ENCODE measurements at places on chromosomes 3 and 15.

- no peak for DNase-seq
- H3K27ac ChIP-seq: no peak overlapping the region
- no peaks in the 10 kb centered on the region for H3K36me3 ChIP-seq
- H3K4me1 ChIP-seq: peaks cover 2% of the 10 kb centered on the region
- no peak overlapping the region for H3K4me3 ChIP-seq
Observed at GRCh38 chr3:9498781-9499180, 54.8 kb downstream of the LHFPL4 start.

DNA sequence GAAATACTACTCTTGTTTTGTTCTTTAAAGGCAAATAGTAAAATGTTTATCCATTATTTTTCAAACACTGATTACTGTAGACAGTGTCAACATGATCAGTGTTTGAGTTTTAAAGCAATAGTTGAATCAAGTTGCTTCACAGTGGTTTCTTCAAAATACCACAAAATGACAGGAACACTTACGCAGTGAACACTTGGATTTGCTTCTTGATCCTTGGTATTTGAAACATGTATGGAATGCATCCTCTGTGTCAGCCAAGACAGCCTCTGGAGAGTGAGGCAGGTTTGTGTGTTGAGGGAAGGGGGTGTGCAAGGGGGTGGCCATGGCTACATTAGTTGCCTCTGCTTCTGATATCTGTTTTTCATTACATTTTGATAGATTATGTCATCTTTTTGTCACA, 413.0 kb downstream of the RBMS3 start:
- no peaks in the 10 kb centered on the region for H3K36me3 ChIP-seq
- H3K27ac ChIP-seq: no peak overlapping the region
- H3K4me1 ChIP-seq: no peaks in the 10 kb centered on the region
- no peak overlapping the region for H3K4me3 ChIP-seq
- no peak for DNase-seq
- H3K27me3 ChIP-seq: no peaks in the 10 kb centered on the region

DNA sequence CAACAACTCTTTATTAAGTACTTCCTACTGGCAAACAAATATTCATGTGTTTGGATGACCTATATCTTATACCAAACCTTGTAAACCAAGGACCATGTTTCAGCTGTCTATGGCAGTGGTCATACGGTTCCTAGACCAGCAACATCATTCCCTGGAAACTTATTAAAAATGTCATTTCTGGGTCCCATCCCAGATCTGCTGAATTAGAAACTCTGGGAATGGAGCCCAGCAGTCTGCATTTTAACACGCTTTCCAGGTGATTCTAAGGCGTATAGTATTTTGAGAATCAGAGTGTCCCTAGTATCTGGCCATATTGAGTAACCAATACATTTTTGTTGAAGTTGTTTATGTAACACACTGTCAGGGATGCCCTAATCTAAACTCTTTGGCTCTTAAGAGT, 363.4 kb upstream of the LRRC3B start:
- H3K36me3 ChIP-seq: no peaks in the 10 kb centered on the region
- no peaks in the 10 kb centered on the region for H3K4me1 ChIP-seq
- DNase-seq: no peak

DNA sequence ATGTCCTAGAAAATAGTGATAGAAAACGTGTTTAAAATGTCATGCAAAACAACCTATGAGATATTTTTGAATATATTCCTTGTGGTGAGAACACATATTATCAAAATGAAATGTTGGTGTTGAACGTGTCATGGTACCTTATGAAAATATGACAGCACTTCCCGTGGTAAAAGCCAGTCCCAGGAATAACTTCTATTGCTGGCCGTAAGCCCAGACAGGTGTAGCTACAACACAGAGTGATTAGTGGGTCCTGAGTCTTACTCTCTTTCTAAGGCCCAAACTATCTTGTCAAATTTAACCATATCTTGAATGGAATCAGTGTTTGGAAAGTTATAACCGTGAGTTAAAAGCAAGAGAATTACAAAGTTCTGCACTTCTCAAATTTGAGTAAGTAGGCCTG, 24.1 kb downstream of the RARB start:
- H3K27me3 ChIP-seq: no peaks in the 10 kb centered on the region
- H3K4me1 ChIP-seq: no peaks in the 10 kb centered on the region
- DNase-seq: no peak

- H3K4me1 ChIP-seq: peaks cover 63% of the 10 kb centered on the region
- peak; percentile 74 for DNase-seq
- H3K36me3 ChIP-seq: peaks cover 23% of the 10 kb centered on the region
- H3K4me3 ChIP-seq: peak overlapping the region; percentile 76
- H3K27me3 ChIP-seq: no peaks in the 10 kb centered on the region
Observed at GRCh38 chr15:85379403-85380131, 836 bp upstream of the AKAP13 start.

DNA sequence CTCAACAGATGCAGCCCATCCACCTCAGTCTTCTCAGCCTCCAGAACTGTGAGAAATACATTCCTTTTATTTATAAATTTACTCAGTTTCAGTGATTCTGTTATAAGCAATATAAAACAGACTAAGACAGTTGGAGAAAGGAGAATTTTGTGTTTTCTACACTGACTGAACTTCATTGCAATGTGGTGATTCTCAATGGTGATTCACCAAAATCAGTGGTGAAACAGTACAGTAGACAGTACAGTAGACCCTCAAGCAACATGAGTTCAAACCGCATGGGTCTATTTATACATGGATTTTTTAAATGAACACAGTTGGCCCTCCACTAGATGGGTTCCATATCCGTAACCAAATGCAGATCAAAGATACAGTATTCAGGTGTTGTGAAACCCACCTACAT, 403.1 kb upstream of the TGFBR2 start:
- H3K4me3 ChIP-seq: no peak overlapping the region
- peaks cover 13% of the 10 kb centered on the region for H3K4me1 ChIP-seq
- H3K27me3 ChIP-seq: no peaks in the 10 kb centered on the region
- H3K27ac ChIP-seq: no peak overlapping the region
- DNase-seq: no peak

- peaks cover 97% of the 10 kb centered on the region for H3K4me1 ChIP-seq
- H3K36me3 ChIP-seq: peaks cover 62% of the 10 kb centered on the region
- peak overlapping the region; percentile 93 for H3K27ac ChIP-seq
Observed at GRCh38 chr3:30642849-30643361, 36.5 kb downstream of the TGFBR2 start.

DNA sequence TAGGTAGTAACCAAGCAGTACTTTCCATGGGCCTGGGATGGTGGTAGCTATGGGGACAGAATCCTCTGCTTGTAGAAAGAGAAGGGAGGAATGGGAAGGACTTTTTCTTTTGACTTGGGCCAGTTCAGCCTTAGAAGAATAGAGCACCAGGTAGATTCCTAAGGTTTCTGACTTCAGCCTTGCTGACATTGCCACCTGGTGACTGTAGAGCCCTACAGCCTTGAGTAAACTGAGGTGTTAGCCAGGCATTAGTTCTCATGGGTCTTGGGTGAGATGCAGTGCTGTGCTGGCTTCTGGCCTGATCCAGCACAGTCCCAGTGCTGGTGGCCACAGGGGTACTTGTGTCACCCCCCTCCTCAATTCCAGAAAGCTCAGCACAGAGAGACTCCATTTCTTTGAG, 171.1 kb downstream of the ZBBX start:
- no peak for DNase-seq
- H3K36me3 ChIP-seq: no peaks in the 10 kb centered on the region
- H3K4me1 ChIP-seq: no peaks in the 10 kb centered on the region
- H3K27ac ChIP-seq: no peak overlapping the region
- H3K4me3 ChIP-seq: no peak overlapping the region

- no peak for DNase-seq
- no peaks in the 10 kb centered on the region for H3K36me3 ChIP-seq
- H3K4me1 ChIP-seq: no peaks in the 10 kb centered on the region
Observed at GRCh38 chr3:151371526-151371925, 13.0 kb downstream of the P2RY12 start.

DNA sequence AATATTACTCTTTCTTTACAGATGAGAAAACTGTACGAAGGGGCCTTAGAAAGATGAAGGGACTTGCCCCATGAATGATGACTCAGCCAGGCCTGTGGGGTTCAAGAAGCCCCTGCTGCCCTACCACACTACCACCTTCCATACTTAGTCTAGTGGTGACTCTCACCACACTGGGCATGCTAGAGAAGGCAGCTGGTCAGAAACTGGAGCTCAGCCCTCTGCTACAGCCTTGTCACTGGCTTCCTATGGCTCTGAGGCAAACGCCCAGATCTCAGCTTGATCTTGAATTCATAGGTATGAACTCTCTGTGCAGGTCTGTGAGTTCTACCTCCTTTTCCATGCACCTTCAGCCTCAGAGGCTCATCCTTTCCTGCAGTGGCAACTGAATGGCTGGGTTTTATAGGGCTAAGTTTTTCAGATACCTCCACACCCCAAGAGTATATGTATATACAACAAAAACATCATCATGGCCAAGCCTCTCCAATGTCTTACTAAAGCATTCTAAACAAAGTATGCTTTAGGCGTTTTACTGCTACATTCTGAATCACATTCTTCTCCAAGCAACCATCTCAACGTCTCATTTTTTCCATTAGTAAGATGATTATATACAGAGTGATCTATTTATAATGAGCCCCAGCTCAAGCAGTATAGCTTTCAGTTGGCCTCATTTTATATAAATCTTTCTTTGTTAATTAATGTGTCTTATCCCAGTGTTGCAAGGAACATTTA, 234.1 kb downstream of the GREM1 start:
- H3K4me3 ChIP-seq: no peak overlapping the region
- no peaks in the 10 kb centered on the region for H3K4me1 ChIP-seq
- no peaks in the 10 kb centered on the region for H3K27me3 ChIP-seq

GRCh38 chr15:92288755-92289154, 104.9 kb upstream of the ST8SIA2 start:
- no peak overlapping the region for H3K4me3 ChIP-seq
- H3K27ac ChIP-seq: no peak overlapping the region
- H3K27me3 ChIP-seq: peaks cover 4% of the 10 kb centered on the region
- no peak for DNase-seq
- no peaks in the 10 kb centered on the region for H3K36me3 ChIP-seq

DNA sequence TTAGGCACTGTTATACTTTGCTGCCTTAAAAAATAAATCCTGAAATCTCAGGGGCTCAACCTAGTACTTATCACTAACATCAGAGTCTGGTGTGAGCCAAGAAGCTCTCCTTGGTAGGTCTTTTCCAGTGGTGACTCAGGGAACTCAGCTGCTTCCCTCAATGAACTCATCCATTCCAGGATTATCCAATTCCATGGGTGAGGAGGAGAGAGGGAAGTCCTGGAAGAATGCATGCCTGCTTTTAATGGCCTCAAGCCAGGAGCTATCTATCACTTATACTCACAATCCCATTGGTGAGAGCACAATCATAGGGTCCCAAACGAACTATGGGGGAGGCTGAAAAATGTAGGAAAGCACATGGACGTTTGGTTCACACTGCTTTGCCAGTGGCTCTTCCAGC, 113.6 kb downstream of the POLR2M start:
- no peaks in the 10 kb centered on the region for H3K36me3 ChIP-seq
- no peak for DNase-seq
- H3K27ac ChIP-seq: no peak overlapping the region

GRCh38 chr3:17820275-17820674, 77.8 kb upstream of the TBC1D5 start:
- peaks cover 8% of the 10 kb centered on the region for H3K27me3 ChIP-seq
- DNase-seq: no peak
- no peaks in the 10 kb centered on the region for H3K36me3 ChIP-seq
- H3K4me3 ChIP-seq: no peak overlapping the region
- H3K4me1 ChIP-seq: no peaks in the 10 kb centered on the region
- no peak overlapping the region for H3K27ac ChIP-seq

- H3K4me3 ChIP-seq: no peak overlapping the region
- peak; percentile 22 for DNase-seq
- peaks cover 12% of the 10 kb centered on the region for H3K4me1 ChIP-seq
- peak overlapping the region; percentile 22 for H3K27ac ChIP-seq
- peaks cover 32% of the 10 kb centered on the region for H3K27me3 ChIP-seq
Observed at GRCh38 chr3:123757281-123757940, 126.7 kb downstream of the MYLK start.

GRCh38 chr15:50110285-50110684, 8.7 kb downstream of the ATP8B4 start:
- peaks cover 3% of the 10 kb centered on the region for H3K36me3 ChIP-seq
- H3K4me3 ChIP-seq: no peak overlapping the region
- H3K27ac ChIP-seq: no peak overlapping the region
- peaks cover 12% of the 10 kb centered on the region for H3K27me3 ChIP-seq
- DNase-seq: no peak
- peaks cover 49% of the 10 kb centered on the region for H3K4me1 ChIP-seq

GRCh38 chr3:14471690-14472089, 68.5 kb downstream of the GRIP2 start:
- H3K36me3 ChIP-seq: peaks cover 10% of the 10 kb centered on the region
- DNase-seq: no peak

DNA sequence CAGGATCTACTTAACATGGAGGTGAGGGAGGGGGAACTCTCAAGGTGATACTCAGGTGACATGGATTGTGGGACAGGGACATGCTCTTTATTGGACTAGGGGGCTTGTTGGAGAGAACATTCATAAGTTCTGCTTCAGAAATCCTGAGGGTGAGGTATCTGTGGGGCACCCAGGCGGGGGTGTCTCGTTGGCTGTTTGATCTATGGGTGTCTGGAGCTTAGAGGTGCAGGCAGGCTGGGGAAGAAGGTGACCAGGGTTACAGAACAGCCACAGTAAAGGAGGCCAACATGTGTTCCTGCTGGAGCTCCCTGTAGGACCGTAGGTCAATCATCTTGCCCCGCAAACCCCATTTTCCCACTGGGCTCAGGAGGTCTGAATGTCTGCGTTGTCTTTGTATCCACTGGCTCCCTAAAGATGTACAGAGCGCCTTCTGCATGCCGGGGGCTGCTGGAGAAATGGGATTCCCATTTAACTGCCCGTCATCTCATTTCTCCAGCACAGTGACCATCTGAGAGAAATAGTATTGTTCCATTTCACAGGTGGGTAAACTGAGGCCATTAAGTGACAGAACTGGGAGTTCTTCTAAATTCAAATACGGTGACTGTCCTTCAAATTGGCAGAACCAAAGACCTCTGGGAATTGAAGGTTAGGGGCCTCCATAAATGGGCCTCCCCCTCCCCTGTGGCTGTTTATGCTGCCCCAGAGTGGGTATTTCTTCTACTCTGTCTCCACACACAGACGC, 40.3 kb upstream of the TSEN2 start:
- no peak overlapping the region for H3K4me3 ChIP-seq
- DNase-seq: no peak
- no peaks in the 10 kb centered on the region for H3K36me3 ChIP-seq

DNA sequence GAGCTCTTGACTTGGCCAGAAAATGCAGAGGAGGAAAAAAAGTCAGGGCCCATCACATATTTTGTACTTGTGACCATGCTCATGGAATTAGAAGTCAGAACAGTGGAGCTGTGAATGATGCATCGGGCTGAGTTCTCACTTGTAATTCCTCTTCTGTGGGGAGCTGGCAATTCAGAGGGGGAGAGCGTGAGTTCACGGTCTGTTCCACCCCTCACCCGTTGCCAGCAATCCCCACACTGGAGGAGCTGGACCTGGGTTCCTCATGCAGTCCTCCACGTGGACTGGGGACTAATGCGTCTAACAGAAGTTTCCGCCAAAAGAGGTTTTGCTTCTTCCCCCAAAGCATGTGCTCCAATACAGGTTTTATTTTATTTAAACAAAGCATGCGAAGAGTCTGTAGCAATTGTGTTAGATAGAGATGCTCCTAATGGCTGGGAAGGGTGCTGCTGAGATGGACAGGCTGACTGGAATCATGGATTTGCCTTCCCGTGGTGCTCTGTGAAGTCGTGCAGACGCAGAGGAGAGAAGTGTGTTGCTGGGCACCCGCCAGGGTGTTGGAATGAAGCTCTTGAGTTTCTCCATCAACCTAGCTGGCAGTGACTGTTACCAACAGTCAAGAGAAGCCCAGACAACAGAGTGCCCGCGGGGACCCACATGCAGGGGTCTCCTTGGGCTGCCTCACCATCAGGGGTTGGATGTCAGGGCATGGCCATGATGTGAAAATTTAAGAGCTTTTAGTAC, 77.4 kb upstream of the PCSK6 start:
- peaks cover 13% of the 10 kb centered on the region for H3K27me3 ChIP-seq
- H3K4me3 ChIP-seq: no peak overlapping the region
- no peak overlapping the region for H3K27ac ChIP-seq
- no peak for DNase-seq

Data from activated naive CD4-positive, alpha-beta T cell treated with anti-CD3 and anti-CD28 coated beads, Interleukin-2, amount 10 ng/mL, durations not matched to agents 7 days and 5 days (primary cell).